ENCODE measurements at places on chromosomes 5 and 9. TPM values are rescaled to one million over a fixed set of nuclear protein-coding genes. Genes with fewer than 3 reads are reported as not detected.

TPPP gene
- total RNA-seq: 0.08 TPM

PDE4D gene
- total RNA-seq: 65.4 TPM

SLC6A19 gene
- total RNA-seq: not detected

GRCh38 chr5:71780597-71780996 is 61.5 kb downstream of the CARTPT start:
- DNase-seq: no peak

CCDC192 gene
- total RNA-seq: not detected

DNA sequence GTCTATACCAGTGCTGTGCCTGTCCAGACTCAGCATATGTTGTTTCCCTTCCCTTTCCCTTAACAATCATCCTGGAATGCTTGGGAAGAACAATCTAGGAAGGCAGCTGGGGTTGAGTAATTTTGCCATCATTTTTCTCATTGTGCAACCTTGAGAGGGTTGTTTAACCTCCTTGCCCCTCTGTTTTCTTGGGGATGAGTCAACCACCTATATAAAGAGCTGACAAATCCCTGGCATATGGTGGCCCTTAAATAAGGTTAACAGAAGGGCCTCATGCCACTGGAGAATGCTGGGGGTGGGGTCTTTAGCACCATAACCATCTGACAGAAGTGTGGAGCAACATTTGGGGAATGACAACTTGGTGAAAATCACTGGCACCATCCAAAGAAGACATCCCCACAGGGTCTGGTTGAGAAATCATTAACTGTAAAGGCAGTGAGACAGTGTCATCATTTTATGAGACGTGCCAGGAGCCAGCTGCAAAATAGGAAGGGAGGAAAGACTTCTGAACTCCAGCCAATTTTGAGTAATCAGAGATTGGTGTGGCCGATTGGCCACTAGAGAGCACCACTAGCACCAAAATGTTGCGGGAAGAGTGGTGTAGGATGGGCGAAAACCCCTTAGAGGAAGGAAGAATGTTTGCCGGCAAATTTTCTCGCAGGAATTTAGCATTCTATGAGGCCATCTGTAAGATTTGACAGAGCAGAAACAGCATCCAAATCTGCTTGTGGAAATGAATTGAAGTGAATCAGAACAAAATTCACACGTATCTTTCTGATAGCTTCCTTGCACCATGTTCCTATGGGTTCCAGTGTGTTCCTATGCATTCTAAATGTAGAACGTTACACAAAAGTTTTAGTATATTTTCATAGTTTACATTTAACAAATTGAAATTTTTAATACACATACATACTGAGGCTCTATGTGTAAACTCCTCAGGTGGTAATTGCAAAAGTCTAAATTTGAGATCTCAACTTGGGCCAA is 113.8 kb downstream of the MSX2 start:
- DNase-seq: no peak

DNA sequence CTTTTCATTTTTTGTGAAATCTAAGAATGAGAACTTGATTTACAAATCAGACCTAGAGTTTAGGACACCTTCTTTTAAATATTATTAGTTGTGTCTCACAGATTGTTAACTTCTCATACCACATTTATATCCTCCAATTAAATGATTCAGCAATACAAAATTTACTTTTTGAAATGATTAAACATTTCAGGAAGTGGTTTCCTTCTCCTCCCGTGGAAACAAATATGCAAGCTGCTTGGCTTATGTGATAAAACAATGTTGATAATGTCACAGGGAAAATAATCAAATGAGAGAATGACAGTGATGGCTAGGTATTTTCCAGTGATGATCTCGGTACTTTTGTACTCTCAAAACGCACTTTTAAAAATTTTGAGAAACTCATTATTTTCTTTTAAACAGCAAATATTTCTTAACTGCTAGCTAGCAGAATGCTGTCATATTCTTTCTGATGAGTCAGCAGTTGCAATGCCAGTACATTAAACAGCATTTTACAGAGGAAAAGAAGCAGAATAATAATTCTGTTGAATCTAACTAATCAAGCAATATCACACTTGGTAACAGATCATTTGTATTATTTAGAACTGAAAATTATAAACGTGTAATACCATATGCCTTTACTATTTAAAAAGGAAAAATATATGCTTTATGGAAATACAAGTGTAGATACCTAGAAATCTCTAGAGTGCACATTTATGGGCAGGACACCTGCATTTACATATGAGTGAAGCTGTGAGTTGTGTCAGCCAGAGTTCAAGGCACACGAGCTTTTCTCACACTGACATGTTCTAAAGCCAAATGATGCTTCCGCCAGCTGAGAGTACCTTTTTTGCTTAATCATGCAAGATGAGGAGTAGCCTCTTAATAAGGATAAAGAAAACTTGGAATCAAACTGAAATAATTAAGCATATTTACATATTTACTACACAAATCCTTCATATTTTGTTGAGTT is 53.6 kb upstream of the CDH18 start:
- no peak for DNase-seq

GRCh38 chr5:39648085-39648847 is 223.5 kb upstream of the DAB2 start:
- no peak for DNase-seq

DNA sequence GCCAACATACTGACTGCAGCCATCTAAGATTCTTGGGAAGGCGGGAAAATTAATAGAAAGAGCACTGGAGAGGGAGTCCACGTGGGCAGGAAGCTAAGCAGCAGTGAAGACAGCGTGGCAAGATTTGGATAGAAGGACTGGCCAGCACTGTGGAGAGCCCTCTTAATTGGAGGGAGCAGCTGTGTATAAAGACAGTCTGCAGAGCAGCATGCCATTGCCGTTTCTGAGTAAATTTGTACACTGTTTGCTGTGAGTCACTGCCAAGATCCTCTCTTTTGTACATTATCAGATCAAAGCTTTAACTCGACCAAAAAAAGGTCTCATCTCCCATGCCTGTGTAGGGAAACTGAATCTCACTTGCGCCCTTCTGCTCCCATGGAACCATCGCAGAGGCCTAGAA is 45.3 kb downstream of the INSYN2B start:
- no peak for DNase-seq

GRCh38 chr9:87184956-87185642 is 237.8 kb upstream of the GAS1 start:
- no peak for DNase-seq

RLN1 gene
- 1.5 TPM for total RNA-seq

DNA sequence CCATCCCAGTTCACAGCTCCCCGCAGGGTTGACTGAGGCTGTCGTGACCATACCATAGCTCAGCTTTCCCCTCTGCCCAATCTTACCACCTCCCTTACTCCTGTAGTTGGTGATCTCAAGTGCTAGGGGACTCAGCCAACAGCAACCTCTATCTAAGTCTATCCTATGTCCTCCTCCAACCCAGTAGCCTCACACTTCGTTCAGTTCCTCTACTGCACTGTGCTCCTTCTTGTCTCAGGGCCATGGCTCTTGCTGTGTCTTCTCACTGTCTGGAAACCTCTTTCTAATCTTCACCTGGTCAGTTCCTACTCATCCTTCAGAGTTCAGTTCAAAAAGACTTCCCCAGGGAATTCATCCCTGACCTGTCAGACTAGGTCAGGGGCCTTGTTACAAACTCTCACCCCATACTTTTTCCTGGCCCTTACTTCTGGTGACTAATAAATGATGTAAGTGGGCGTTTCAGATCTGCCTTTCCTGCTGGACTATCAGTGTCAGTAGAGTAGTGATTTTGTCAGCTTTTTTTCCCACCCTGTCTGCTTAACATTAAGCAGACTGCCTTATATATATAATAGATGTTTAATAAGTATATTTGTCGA is 53.6 kb upstream of the NR3C1 start:
- DNase-seq: no peak

DMRT2 gene
- not detected for total RNA-seq

MYMK gene
- not detected for total RNA-seq

DNA sequence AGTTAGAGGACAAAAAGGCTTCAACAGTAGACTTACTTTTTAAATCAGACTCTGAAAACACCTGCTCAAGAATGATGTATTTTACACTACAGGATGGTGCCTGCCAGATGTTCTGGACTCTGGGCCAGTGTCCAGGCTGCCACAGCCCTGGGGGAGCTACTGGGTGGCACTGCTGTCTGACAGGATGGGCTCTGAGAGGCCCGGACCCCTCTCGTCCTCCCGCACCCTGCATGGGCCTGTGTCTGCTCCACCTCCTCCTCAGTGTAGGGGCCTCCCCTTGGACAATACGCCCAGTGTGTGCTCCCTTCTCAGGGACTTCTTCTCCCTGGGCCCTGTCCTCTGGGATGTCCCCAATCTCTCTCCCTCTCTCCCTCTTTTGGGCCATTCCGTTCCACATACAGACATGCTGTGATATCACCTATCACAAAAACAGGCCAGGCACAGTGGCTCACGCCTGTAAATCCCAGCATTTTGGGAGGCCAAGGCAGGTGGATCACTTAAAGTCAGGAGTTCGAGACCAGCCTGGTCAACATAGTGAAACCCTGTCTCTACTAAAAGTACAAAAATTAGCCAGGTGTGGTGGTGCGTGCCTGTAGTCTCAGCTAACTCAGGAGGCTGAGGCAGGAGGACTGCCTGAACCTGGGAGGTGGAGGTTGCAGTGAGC is 23.4 kb downstream of the GFPT2 start:
- no peak for DNase-seq

CNTNAP3B gene
- total RNA-seq: not detected

DNA sequence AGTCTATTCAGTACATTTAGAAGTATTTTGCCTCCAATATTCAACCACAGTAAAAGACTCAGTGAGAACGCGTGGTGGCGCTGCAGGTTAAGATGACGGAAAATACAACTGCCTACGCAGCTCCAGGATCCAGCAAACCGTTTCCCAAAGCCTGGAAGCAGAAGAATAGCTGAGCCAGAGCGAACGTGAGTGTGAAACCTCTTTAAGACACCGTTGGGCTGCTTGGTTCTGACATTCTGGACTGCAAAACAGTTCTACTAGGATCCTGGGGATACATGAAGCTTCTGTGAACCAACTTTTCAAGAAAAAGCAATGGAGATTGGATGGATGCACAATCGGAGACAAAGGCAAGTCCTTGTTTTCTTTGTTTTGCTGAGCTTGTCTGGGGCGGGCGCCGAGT is at the start of gene PCDHB16:
TSS of gene PCDHB16 (plus strand) at position 140 of the 400 bp plus-strand sequence. CDS start at position 313, 173 bp downstream.
- no peak for DNase-seq

- no peak for DNase-seq
Measured at GRCh38 chr9:33017283-33018041, 7.6 kb upstream of the DNAJA1 start.

KIF24 gene
- total RNA-seq: 11.2 TPM

GARIN3 gene
- not detected for total RNA-seq

- no peak for DNase-seq
Measured at GRCh38 chr9:92633614-92634278, 36.2 kb downstream of the IPPK start.

DNA sequence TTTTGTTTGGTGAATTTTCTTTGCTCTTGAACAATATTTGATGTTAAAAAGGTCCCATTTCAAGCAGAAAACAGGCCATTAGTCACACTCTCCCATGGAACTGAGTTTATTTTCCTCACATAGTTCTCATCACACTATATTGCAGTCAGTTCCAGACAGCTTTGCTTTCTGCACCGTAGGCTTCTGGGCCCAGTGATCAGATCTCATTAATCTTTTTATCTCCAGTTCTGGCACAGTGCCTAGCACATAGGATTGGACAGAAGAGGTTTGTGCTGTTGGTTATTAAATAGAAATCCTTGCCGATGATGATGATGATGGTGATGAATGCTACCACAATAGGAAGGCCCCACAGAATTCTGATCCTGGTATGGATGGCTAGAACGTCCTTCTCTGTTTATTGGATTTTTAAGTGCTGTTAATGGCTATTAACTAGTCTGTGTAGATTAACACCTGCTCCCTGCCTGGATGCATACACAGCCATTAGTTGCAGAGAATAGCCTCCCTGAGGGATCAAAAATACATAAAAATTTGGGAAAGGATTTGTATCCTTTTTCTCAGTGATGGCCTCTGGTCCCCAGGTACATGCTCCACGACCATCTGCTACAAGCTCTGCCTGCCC is 52.0 kb upstream of the NTRK2 start:
- DNase-seq: no peak

GRCh38 chr9:108496846-108497245 is 358.9 kb downstream of the ACTL7B start:
- no peak for DNase-seq

EPB41L4A gene
- 1.0 TPM for total RNA-seq

- DNase-seq: no peak
Measured at GRCh38 chr9:136404801-136405136, 4.8 kb upstream of the SNAPC4 start.

DNA sequence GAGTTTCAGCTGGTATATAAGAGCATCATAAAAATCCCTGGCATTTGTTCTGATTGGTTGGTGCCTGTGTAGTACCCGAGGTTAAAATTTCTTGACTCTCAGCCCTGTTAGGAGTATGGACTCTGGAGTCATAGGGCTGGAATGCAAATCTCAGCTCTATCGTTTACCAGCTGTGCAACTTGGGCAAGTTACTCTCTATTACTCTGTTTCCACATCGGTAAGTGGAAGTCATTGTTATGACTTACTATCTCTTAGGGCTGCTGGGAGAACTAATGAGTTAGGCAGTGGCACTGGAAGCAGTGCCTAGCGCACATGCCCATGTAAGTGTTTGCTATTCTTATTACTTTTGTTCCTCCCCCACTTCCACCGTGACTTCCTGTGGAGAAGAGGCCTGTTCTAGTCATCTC is 141.6 kb downstream of the BOD1 start:
- DNase-seq: no peak

DNA sequence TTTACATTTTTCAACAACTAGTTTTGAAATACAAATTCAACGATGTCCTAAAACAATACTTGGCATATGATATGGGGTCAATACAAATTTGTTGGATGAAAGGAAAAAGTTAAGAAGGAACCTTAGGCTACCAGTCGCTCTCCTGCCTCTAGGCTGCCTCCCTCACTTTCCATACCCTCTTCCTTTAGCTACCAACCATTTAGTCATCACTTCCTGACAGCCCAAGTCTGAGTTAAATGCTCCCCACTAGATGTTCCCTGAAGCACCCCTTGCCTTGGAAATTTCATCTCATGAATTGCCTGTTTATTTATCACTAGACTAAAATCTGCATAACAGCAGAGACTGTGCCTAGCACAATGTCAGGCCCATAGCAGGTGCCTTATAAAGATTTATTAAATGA is 2.7 kb upstream of the LARS1 start:
- no peak for DNase-seq

GRCh38 chr5:116058346-116058936 is 26.2 kb downstream of the ARL14EPL start:
- no peak for DNase-seq

- DNase-seq: no peak
Measured at GRCh38 chr9:86741311-86742208, 205.7 kb downstream of the GAS1 start.

C5orf46 gene
- total RNA-seq: not detected

CTXN3 gene
- total RNA-seq: not detected

CDKN2B gene
- total RNA-seq: 3.1 TPM

DNA sequence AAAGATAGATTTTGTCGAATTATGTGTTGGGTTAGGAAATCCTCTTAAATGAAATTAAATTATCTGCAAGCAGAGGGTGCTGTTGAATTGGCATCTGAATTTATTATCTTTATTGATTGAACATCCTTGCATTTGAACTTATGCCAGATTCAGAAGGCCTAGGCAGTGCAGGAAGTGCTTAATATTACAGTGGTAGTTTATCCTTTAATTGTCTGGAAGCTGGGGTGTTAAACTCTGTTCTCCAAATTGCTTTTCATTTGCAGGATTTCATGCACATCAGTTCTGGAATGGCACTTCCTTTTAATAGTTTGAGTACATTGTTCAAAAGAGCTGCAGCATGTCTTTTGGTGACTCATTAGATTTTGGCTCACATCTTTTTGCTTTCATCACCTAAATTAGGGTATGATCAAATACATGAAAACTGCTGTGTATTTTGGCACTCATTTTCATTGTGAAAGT is 186.3 kb downstream of the KDM4C start:
- no peak for DNase-seq
